HFFc6 (cell line): ENCODE measurements at places on chromosomes 7 and 10.

DNA sequence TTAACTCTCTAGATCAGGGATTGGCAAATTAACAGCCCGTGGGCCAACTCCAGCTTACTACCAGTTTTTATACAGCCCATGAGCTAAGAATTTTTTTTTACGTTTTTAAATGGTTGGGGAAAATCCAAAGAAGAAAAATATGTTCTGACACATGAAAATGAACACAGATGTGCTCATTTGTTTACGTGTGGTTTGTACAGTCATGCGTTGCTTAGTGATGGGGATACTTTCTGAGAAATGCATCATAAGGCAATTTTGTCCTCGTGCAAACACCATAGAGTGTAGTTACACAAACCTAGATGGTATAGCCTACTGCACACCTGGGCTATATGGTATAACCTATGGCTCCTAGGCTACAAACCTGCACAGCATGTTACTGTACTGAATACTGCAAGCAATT is 8.3 kb upstream of the SMKR1 start:
- H3K27ac ChIP-seq = peak overlapping the region; percentile 80
- peaks cover 13% of the 10 kb centered on the region; the same call in 1 of the 2 replicates for H3K27me3 ChIP-seq
- H3K4me3 ChIP-seq = no peak overlapping the region
- H3K36me3 ChIP-seq = no peaks in the 10 kb centered on the region

- H3K4me3 ChIP-seq = no peak overlapping the region
- no peak for DNase-seq
- H3K36me3 ChIP-seq = no peaks in the 10 kb centered on the region
- H3K27ac ChIP-seq = no peak overlapping the region
These were observed 220.0 kb downstream of the CACNA2D1 start for GRCh38 chr7:82223580-82223979.

DNA sequence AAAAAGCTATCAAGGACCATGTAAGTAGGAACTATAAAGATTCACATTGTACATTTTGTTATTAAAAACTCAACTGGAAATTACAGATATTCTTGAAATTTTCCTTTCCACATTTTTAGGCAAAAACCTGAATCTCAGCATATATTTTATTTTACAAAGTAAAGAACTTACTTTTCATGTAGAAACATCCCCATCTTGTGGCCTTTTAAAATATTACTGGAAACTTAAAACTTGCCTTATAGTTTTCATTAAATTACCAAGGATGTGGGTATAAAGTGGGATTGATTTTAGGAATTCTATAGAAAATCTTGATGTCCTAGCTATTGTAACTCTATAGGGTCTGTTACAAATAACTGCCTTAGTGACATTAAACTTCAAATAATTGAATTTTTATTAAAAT is 10.6 kb downstream of the DBF4 start:
- H3K27me3 ChIP-seq = no peaks in the 10 kb centered on the region
- DNase-seq = peak; percentile 46
- H3K27ac ChIP-seq = no peak overlapping the region
- H3K4me3 ChIP-seq = no peak overlapping the region
- H3K36me3 ChIP-seq = peaks cover 15% of the 10 kb centered on the region

DNA sequence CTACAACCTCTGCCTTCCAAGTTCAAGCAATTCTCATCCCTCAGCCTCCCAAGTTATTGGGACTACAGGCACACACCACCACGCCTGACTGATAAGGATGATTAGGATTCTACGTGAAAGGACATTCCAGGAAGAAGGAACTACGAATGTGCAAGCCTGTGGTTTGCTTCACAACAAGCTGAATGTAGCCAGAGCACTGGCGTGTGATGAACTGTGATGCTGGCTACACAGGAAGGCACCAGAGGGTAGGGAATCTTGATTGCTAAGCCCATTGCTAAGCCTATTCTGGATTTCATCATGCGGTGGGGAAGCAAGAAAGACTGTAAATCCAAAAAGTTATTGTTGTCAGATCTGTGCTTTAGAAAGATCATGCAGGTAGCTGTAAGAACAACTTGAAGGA is 72.3 kb upstream of the SRRM3 start:
- no peak for DNase-seq
- no peaks in the 10 kb centered on the region for H3K4me1 ChIP-seq
- H3K36me3 ChIP-seq = no peaks in the 10 kb centered on the region

DNA sequence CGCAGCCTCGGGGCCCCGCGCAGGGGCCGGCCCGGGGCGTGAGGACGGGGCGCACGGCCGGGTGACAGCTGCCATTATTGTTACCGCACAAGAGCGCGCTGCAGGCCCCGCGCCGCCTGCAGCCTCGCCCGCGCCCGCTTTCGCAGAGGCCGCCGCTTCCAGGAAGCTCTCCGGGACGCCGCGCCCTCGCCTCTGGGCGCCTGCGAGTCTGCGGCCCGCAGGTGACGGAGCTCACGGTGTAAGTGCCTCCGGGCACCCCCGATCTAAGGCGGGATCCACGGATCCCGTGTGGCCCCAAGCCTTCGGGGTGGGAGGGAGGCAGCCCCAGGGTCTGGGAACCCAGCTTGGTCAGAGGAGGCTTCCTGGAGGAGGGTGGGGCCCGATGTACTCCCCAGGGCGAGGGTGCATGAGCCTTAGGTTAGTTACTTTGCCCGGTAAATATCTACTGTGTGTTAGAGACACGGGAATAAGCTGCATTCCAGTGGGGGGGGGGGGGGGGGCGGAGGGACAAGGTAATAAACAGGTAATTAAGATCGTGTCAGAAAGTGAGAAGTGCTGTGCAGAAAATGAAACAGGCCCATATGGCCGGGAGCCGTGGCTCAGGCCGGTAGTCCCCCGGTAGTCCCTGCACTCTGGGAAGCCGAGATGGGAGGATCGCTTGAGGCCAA is 638 bp downstream of the IQCE start:
- no peaks in the 10 kb centered on the region; the same call in 1 of the 2 replicates for H3K27me3 ChIP-seq
- H3K4me3 ChIP-seq = peak overlapping the region; percentile 86
- H3K36me3 ChIP-seq = no peaks in the 10 kb centered on the region
- no peak for DNase-seq
- H3K4me1 ChIP-seq = peaks cover 12% of the 10 kb centered on the region
- H3K27ac ChIP-seq = peak overlapping the region; percentile 61

GRCh38 chr10:14312014-14312413 is 18.7 kb downstream of the FRMD4A start:
- H3K27me3 ChIP-seq = peaks cover 43% of the 10 kb centered on the region
- no peaks in the 10 kb centered on the region for H3K4me1 ChIP-seq
- H3K36me3 ChIP-seq = no peaks in the 10 kb centered on the region
- no peak for DNase-seq

DNA sequence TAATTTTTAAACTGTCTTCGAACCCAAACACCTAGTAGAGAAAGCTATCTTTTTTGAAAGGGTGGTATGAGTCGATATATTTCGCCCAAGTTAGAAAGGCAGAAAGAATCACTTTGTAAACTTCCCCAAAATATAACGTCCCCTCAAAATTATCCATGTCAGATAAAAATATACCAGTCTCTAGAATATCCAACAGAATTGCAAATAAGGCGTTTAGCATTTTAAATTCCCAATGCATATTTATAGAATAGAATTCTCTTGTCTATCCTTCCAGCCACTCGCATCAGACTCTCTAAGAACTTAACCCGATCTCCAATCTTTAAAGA is 2.1 kb downstream of the CTBP2 start:
- peak overlapping the region; percentile 88 for H3K27ac ChIP-seq
- H3K27me3 ChIP-seq = peaks cover 5% of the 10 kb centered on the region; the same call in 1 of the 2 replicates
- H3K36me3 ChIP-seq = no peaks in the 10 kb centered on the region; the same call in 1 of the 2 replicates
- no peak for DNase-seq
- H3K4me1 ChIP-seq = peaks cover 46% of the 10 kb centered on the region

DNA sequence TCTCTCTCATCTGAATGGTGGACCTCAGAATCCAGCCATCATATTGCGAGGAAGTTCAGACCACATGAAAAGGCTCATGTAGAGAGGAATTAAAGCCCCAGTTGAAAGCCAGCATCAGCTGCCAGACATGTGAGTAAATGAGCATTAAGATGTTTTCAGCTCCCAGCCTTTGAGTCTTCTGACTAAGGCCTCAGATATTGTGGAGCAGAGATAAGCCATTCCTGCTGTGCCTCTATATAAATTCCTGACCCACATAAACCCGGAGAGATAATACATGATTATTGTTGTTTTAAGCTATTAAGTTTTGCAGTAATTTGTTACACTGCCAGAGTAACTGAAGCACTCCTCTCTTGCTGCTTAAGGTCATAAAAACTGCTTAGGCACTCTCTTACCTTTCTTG is 14.6 kb downstream of the FAM149B1 start:
- H3K36me3 ChIP-seq = peaks cover 21% of the 10 kb centered on the region
- H3K4me1 ChIP-seq = peaks cover 35% of the 10 kb centered on the region
- peak overlapping the region; percentile 27 for H3K4me3 ChIP-seq
- no peaks in the 10 kb centered on the region; the same call in 1 of the 2 replicates for H3K27me3 ChIP-seq

DNA sequence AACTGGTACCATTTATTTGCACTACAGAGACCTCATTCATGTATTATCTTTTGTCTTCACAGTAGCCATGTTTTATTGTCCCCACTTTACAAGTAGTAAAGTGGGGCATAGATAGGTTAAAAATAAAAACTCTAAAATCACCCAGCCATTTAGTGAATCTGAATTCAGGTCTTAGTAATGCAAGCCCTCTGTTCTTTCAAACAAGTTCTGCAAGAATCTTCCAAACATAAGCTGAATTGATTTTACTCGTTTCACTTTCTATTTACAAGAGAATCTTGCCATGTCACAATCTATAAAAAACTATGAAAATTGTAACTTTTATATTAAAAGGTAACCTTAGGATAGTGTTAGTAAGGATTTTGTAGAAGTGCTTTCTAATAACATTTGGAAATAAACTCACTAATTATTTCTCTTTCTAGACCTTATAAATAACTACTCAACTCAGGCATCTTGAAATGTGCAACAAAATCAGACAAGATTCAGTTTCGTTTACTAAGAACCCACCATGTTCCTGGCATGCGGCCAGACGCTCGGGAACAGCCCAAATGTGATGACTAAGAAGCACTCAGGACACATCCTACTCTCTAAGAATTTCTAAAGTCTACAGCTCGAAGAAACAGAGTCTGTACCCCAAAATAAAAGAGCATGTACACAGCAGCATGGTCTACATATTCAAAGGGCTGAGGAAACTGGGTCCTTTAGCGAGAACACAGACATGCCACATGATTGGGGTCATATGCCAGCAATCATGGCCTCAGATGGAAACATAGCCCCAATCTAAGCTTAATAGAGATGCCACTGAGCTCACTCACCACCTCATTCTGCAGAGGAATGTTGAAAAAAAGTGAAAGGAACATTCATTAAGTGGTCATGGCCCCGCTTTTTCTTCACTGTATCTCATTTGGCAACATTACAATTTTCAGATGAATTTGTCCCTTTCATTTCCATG is 167.6 kb downstream of the AMPH start:
- H3K4me3 ChIP-seq = peak overlapping the region; percentile 61; the same call in 1 of the 2 replicates
- H3K27me3 ChIP-seq = no peaks in the 10 kb centered on the region
- H3K27ac ChIP-seq = no peak overlapping the region
- peaks cover 10% of the 10 kb centered on the region; the same call in 1 of the 2 replicates for H3K4me1 ChIP-seq
- no peaks in the 10 kb centered on the region for H3K36me3 ChIP-seq
- no peak for DNase-seq

GRCh38 chr10:59383908-59384307 is 21.6 kb upstream of the FAM13C start:
- H3K4me1 ChIP-seq = no peaks in the 10 kb centered on the region
- no peak overlapping the region for H3K27ac ChIP-seq
- no peaks in the 10 kb centered on the region; the same call in none of the 2 replicates for H3K27me3 ChIP-seq
- no peak for DNase-seq

- peaks cover 2% of the 10 kb centered on the region; the same call in 1 of the 2 replicates for H3K27me3 ChIP-seq
- no peak for DNase-seq
- no peak overlapping the region for H3K27ac ChIP-seq
- no peak overlapping the region for H3K4me3 ChIP-seq
These were observed 422.6 kb upstream of the NUPR2 start for GRCh38 chr7:56538541-56539429.

- no peak overlapping the region for H3K4me3 ChIP-seq
- DNase-seq = no peak
- H3K4me1 ChIP-seq = peaks cover 6% of the 10 kb centered on the region
- H3K27ac ChIP-seq = no peak overlapping the region
- peaks cover 4% of the 10 kb centered on the region; the same call in 1 of the 2 replicates for H3K36me3 ChIP-seq
These were observed 55.4 kb downstream of the CRPPA start for GRCh38 chr7:16365952-16366351.

- H3K4me1 ChIP-seq = peaks cover 36% of the 10 kb centered on the region
- no peak overlapping the region for H3K4me3 ChIP-seq
- peaks cover 17% of the 10 kb centered on the region; the same call in 1 of the 2 replicates for H3K36me3 ChIP-seq
- DNase-seq = peak; percentile 83
- H3K27me3 ChIP-seq = no peaks in the 10 kb centered on the region; the same call in 1 of the 2 replicates
These were observed 13.8 kb downstream of the BTRC start for GRCh38 chr10:101367569-101368453.

DNA sequence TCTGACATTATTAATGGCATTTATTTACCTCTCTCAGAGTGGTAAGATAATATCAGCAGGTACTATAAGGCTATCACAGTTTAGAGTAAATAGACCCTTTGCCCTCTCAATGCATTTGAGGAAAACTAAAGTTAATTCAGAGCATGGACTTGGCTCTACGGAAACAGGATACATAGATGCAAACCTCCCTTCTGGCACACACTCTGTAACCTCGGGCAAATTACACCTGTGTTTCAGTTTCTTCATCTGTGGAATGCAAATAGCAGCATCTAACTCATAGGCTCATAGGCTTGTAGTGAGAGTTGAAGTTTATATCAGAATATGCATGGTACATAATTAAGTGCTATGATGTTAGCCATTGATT is 5.6 kb downstream of the RAPGEF5 start:
- DNase-seq = no peak
- no peak overlapping the region for H3K4me3 ChIP-seq
- H3K4me1 ChIP-seq = peaks cover 43% of the 10 kb centered on the region

- H3K27ac ChIP-seq = peak overlapping the region; percentile 27
- peak; percentile 11 for DNase-seq
- H3K4me3 ChIP-seq = peak overlapping the region; percentile 3; the same call in 1 of the 2 replicates
These were observed 54.9 kb downstream of the RNLS start for GRCh38 chr10:88528201-88528600.

GRCh38 chr10:110408203-110408871 is 89.4 kb upstream of the DUSP5 start:
- H3K27me3 ChIP-seq = no peaks in the 10 kb centered on the region
- H3K36me3 ChIP-seq = no peaks in the 10 kb centered on the region
- DNase-seq = peak; percentile 66
- peak overlapping the region; percentile 29; the same call in 1 of the 2 replicates for H3K4me3 ChIP-seq
- H3K27ac ChIP-seq = peak overlapping the region; percentile 98

- no peaks in the 10 kb centered on the region for H3K4me1 ChIP-seq
- H3K36me3 ChIP-seq = peaks cover 18% of the 10 kb centered on the region
- no peak for DNase-seq
- no peaks in the 10 kb centered on the region for H3K27me3 ChIP-seq
- H3K27ac ChIP-seq = no peak overlapping the region
These were observed 105.0 kb upstream of the NPS start for GRCh38 chr10:127444155-127444554.

GRCh38 chr7:17302575-17303142 is 4.2 kb downstream of the AHR start:
- H3K4me3 ChIP-seq = peak overlapping the region; percentile 77
- peak; percentile 63 for DNase-seq
- peaks cover 7% of the 10 kb centered on the region for H3K4me1 ChIP-seq
- no peaks in the 10 kb centered on the region for H3K27me3 ChIP-seq

DNA sequence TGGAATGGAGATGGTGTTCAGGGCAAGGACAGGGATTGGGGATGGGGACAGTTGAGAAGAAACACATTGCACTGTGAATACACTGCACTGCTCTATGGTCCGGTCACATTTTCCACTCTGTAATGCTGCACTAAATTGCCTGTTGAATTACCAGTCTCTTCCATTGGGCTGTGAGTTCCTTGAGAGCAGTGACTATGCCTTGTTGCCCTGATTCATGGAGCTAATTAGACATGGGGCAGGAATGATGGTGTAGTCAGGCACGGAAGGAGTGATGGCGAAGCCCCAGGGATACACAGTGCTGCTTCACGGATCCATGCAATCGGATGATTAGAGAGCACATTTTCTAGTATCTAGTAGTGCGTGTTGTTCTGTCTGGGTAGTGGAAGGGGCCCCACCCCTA is 25.4 kb upstream of the GPAM start:
- H3K36me3 ChIP-seq = no peaks in the 10 kb centered on the region
- peak overlapping the region; percentile 70 for H3K27ac ChIP-seq
- H3K4me1 ChIP-seq = peaks cover 40% of the 10 kb centered on the region
- DNase-seq = peak; percentile 78
